ENCODE measurements at places on chromosomes 7 and 10.

DNA sequence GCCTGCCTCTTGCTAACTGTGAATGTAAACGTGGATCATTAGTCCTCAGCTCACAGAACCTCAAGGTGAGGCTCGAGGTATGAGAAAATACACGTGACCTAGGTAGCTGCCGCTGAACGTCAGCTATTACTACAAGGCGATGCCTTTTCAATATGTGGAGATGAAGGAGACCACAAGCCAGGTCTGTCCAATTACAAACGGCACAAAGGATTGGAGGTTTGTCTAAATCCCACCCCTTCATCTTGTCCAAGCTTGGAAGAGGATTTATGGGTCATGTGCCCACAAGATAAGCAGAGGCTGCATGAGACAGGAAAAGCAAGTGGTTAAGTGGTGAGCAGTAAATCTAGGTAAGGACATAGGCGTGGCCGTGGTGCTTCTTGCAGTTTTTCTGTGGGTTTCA is 3.4 kb downstream of the H2BK1 start:
- peak; percentile 75 for DNase-seq

DNA sequence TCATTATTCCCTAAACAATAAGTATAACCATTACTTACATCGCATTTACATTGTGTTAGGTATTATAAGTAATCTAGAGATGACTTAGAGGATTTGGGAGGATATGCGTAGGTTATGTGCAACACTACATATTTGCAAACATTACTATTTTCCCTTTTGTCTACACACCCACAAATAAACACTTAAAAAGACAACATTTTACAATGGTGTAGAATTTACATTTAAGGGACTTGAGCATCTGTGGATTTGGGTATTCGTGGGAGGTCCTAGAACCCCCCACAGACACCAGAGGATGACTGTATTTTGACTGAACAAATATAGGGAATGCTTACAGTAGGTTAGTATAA is 220.2 kb upstream of the MYO3A start:
- no peak for DNase-seq

DNA sequence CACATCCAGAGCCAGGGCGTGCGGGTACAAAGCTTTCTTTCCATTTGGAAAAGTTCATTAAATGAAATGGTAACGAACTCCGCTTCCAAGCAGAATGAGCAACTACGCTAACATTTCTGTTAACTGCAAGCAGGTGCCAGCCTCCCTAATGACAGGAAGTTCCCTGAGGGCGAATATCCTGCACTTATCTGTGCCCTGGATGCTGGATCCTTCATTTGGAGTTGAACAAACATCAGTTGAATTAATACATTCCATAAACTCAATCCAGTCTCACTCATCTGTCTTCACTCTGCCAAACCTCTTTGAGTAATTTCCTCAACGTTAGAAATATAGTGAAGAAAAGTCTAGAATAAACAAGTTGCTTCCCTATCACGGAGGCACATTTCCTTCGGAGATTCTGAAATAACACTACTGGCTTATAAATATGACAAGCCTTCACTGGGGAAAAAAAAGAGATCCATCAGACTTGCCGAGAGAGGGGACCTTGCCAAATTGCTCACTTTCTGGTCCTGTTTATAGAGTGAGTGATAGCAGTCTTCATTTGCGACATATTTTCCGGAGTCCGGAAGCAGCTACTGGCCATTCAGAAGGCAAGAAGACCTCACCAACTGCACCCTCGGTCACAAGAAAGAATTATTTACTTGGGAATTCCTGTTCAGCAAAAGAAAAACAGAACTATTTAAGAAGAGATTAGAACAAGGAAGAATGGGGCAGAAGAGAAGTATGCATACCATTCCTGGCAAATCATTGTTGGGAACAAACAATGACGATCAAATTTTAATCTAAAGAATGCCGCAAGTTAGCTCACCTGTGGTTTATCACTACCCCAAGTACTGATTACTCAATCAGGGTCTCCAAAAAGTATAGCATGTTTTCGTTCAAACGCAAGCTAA is 196.4 kb downstream of the FAM107B start:
- DNase-seq, result no peak

- DNase-seq, result no peak
These were observed 85.9 kb downstream of the MDFIC start for GRCh38 chr7:115007751-115008150.

GRCh38 chr7:116526897-116527296 is 2.1 kb downstream of the CAV1 start:
- DNase-seq, result no peak

DNA sequence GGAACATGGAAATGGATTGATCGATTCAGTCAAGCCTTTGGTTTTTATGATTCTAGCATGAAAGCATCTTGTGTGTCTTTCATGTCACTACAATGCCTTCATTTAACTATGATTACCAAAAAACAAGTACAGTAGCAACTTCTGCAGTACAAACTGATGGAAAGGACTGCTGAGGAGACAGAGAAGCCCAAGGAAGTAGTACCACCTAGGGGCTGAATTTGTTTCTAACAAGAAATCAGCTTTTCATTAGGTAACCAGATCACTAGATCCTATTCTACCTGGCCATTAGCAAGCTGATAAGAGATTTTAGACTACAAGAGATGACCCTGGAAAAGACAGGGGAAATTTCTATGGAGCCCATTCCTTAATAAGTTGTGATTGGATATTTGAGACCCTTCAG is 3.2 kb upstream of the IFIT1 start:
- peak; percentile 29 for DNase-seq

GRCh38 chr7:25840209-25840792 is 311.7 kb upstream of the NFE2L3 start:
- DNase-seq, result no peak

DNA sequence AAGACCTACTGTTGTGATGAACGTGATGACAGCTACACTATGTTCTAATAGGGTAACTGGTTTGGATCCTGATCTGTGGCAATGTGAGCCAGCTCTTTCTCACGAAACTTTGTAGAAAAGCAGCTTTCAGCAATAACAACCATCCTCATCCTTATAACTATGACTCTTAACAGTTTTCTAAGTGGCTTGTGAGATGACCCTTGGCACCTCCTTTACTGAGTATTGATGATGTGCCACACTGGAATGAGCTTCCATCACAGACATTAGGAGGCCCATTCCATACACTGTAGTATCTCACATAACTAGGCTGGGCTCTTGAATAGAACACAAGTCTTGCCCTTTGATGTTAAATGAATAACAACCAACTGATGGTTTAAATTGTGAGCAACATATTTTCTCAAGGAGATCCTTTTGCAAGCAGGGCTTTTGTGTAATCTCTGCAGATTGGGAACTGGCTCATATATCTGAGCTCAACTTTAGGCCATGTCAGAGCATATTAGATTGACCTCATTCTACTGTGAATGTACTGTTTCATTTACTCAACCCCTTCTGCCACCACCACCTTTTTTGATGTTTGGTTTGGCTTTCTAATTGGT is 46.4 kb downstream of the MYPN start:
- DNase-seq, result no peak

DNA sequence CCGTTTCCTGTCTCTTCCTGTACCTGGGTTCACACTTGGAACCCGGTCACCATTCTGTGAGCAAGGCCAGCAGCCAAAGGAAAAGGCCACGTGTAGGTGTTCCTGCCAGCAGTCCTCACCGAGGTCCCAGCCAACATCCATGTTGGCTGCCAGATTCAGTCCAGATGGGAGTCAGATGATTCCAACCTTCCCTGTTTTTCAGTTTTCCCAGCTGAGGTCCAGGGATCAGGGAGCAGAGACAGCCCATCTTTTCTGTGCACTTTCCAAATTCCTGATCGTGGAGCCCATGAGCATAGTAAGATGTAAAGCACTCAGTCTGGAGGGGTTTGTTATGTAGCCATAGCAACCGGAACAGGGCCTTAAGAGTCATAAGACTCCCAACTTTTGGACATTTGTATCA is 3.9 kb upstream of the PVRIG start:
- no peak for DNase-seq

GRCh38 chr7:64959072-64959747 is 31.6 kb downstream of the ZNF117 start:
- DNase-seq, result no peak

GRCh38 chr7:509426-510130 is 10.1 kb downstream of the PDGFA start:
- no peak for DNase-seq

GRCh38 chr7:95526128-95526738 is 40.5 kb downstream of the ASB4 start:
- no peak for DNase-seq

DNA sequence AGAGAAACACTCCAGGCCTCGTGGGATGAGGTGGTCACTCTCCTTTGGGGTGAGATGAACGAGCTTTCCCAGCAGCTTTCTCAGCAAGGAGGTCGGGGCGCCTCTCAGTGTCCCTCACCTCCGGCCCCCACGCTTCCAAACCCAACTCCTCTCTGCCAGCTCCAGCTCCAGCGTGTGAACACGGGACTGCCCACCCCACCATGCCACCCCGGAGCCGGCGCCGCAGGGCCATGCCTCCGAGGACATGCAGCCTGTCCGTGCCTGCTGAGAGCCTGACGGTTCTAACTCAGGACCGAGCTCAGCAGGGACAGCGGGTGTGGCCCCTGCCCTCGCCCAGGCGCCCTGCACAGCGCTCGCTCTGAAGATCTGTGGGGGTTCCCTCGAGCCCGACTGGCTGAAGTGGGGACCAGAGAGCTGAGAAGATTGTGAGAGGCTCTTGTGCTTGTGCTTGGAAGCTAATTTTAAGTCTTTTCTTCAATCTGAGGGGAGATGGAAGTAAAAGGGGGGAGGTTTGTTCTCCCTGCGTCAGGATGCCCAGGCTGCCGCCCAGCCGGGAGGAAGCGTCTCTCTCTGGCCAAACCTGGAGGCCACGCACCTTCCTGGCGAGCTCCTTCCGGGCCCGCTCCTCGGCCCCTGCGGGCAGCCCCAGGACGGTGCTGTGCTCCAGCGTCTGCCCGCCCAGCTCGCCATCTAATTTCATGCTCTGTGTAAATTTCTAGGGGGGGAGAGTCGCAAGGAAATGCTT is 5.1 kb upstream of the ADAM8 start:
- DNase-seq, result no peak

GRCh38 chr10:73589563-73590126 is 1.5 kb downstream of the USP54 start:
- DNase-seq, result no peak

GRCh38 chr7:107914831-107915230 is 23.8 kb downstream of the DLD start:
- no peak for DNase-seq

- no peak for DNase-seq
These were observed 314.6 kb downstream of the FRMD4A start for GRCh38 chr10:14016011-14016536.

DNA sequence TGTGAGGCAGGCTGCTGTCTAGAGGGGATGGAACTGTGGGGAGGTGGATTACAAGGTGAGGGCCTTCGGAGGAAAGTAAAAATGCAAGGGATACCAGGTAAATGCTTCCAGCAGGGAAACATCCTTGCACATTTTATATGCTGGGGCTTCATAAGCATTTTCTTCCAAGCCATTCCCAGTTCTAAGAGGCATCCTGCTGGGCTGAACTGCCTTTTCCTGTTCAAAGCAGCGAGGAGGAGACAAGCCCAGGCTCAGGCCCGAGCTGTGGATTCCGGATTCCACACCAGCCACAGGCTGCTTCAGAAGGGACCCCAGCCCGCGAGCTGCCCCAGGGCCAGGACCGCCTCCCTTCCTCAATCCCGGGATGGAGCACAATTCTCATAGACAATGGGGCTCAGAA is 249.7 kb downstream of the TNS3 start:
- DNase-seq, result no peak

GRCh38 chr7:15199482-15199881 is 296.9 kb upstream of the DGKB start:
- no peak for DNase-seq

DNA sequence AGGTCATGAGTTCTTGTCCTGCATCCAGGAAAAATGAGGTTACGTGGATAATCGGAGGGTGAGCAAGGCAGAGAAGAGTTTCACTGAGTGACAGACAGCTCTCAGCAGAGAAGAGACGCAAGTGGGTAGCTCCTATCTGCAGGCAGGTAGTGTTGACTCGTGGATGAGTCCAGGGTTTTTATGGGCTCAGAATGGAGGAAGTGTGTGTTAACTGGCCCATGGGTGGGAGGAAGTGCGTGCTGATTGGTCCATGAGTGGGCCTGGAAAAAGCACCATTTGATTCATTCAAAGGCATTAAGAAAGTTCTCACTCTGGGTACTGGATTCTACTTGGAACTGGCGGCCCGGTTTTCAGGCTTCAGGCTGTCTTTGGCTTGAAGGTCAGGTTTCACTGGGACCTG is 4.8 kb upstream of the DMTF1 start:
- DNase-seq, result no peak

DNA sequence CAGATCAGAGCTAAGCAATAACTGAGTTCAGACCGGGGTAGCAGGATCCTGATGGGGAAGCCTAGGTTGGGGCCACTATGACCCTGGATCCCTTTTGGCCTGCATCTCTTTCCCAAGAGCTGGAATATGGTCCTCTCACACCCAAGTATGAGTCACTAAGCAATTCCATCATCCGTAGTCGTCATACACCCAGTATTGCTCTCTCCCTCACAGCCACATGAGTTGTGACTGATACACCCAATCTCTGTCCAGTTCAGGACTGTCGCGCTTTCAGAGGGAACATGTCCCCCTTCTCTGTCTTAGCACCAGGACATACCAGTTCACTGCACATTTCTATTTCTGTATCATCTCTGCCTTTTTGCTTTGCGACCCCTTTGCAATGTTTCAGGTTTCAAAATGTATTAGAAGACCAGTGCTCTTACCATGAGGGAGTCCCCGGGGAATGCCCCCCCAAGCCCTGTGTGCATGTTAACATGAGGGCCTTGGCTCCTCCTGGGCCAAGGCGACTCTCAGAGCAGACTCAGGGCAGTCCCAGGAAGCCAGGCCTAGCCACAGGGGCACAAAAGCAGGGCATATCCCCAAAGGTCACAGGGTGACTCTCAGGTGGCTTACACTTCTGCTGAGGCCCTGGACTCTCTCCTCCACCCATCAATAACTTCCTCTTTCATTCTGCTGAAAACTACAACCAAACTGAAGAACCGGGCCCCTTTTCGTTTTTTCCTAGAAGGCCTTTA is 75.3 kb upstream of the SAMD8 start:
- no peak for DNase-seq

DNA sequence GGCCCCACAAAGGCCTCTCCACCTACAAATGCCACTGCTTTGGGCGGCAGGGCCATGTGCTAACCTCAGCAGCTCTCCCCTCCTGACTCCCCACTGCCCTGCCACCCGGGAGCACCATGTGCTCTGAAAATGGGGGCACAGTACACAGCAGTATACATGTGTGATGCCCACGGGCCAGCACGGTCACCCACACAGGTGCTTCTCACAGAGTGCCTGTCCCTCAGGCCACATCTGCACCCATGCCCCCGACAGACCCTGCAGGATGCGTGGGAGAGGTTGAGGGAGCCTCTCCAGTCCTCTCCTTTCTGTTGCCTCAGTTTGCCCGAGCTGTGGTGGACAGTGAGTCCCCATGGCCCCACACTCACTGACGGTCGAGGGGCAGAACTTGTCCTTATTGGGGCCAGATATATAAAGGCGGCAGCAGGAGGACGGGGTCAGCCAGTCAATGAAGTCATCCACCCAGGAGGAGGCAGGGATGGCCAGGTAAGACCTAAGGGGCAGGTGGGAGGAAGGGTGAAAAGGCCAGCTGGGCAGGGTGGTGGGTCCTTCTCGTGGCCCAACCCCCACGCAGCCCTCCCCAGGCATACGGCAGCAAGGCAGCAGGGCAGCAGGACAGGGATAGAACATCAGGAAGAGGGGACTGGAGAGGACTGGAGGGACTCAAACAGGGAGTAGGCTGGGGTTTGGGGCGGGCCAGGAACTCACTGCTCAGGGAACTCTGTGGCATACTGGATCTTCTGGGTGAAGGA is 19.6 kb downstream of the NPC1L1 start:
- no peak for DNase-seq
